Thoracic aorta (tissue), 2 donors: ENCODE measurements at places on chromosomes 6 and 20.

DNA sequence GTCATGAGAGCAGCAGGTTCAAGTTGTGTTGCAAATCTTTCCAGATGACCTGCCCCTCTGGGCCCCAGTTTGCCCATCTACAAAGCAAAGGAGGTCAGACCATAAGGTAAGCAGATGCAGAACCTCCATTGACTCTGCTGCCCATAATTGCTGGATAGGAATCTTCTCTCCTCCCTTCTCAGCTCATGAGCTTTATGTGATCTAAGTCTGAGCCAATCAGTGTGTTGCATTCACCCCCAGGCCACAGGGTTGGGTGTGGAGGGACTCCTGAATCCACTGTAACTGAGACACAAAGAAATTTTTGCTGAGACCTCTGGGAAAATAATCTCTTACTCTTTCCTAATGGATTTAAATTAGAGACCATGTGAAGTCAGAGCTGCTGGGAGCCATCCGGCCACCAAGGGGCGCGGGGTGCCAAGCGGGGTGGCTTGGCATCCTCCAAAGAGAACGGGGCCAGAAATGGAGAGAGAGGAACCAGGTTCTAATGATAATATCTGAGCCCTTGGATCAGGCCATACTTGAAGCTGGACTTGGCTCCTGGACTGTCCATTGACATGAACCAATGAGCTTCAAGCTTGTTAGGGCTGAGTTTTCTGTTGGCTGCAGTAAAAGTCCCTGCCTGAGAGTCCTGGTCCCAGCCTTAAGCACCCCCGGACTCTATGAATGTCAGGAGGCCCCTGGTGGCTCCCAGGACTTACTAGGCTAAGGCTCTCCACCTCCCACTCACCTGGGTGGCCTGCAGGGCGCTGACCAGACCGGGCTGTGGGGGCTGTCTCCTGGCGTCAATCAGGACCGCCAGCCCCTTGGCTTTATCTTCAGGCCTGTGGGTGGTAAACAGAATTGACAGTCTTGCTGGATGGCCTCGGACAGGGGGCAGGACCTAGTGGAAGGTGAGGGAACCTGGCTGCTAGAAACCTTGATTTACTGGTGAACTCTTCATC lies 32.8 kb downstream of the KIAA1755 start:
- no peak overlapping the region for H3K4me3 ChIP-seq
- no peak for DNase-seq
- no peak overlapping the region for H3K27ac ChIP-seq
- H3K36me3 ChIP-seq = peaks cover 24% of the 10 kb centered on the region
- H3K4me1 ChIP-seq = no peaks in the 10 kb centered on the region
- no peaks in the 10 kb centered on the region for H3K27me3 ChIP-seq

DNA sequence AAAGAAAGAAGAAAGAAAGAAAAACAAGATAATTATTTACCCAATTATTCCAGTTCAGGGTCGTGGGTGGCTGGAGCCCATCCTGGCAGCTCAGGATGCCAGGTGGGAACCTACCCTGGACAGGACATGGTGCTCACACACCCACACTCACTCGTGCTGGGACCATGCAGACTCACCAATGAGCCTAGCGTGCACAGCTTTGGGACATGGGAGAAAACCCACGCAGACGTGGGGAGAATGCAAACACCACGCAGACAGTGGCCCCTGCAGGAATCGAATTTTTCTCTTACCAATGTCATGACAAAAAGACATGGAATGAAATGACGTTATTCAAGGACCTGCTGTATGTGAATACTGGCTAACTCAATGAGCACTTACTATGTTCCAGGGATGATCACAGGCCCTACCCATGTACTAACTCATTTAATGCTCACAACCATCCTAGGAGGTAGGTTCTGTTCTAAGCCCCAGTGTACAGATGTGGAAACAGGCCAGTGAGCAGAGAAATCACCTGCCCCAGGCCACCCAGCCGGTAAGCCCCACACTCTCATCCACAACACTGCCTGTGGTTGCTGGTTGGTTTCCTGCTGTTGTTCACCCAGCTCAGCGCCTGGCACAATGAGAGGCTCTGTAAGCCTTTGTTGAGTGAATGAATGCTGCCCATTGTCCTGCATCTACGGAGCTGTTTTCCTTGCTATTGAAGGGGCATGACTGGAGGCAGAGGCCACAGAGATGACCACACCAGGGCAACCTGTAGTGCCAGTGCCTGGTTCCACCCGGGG lies 6.8 kb upstream of the PI16 start:
- H3K36me3 ChIP-seq = no peaks in the 10 kb centered on the region
- no peak overlapping the region for H3K4me3 ChIP-seq
- H3K27ac ChIP-seq = no peak overlapping the region

DNA sequence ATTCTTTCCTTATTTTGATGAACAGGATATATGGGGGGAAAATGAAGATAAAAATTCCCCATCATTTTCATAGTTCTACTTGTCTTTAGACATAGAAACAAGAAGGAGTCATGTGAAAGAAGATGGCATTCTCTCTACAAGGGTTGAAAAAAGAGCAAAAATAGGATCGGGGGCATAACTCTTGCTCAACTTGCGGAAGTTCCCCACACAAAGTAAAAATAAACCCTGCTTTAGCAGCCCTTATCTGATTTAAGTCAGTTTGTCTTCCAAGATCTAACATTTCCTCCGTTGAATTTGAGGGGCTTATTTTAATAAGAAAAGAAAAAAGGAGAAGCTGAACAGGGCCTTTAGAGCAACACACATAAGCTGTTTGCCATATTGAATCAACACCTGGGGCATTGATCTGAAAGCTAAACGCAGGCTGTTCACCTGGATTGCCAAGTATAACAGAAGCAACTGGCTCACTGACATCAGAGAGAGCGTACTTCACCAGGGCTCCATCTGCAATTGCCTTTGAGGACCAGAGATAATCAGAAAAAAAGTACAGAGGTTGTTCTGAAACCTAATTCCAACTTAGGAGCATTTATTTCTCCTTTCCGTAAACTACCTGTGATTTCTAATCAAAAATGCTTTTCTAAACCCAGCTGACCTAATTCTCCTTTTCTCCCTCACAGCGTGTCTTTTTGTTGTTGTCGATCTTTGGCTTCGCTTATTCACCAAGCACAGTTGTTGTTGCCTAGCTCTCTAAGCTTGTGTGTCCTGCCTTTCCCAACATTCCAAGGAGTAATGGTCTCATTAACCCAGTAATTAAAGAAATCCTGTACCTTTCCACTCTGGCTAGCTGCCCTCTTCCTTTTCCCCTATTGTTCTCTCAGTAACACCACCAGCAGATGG lies 568.0 kb downstream of the KIF16B start:
- no peaks in the 10 kb centered on the region for H3K4me1 ChIP-seq
- no peaks in the 10 kb centered on the region for H3K27me3 ChIP-seq
- no peaks in the 10 kb centered on the region for H3K36me3 ChIP-seq
- H3K4me3 ChIP-seq = no peak overlapping the region
- no peak for DNase-seq

DNA sequence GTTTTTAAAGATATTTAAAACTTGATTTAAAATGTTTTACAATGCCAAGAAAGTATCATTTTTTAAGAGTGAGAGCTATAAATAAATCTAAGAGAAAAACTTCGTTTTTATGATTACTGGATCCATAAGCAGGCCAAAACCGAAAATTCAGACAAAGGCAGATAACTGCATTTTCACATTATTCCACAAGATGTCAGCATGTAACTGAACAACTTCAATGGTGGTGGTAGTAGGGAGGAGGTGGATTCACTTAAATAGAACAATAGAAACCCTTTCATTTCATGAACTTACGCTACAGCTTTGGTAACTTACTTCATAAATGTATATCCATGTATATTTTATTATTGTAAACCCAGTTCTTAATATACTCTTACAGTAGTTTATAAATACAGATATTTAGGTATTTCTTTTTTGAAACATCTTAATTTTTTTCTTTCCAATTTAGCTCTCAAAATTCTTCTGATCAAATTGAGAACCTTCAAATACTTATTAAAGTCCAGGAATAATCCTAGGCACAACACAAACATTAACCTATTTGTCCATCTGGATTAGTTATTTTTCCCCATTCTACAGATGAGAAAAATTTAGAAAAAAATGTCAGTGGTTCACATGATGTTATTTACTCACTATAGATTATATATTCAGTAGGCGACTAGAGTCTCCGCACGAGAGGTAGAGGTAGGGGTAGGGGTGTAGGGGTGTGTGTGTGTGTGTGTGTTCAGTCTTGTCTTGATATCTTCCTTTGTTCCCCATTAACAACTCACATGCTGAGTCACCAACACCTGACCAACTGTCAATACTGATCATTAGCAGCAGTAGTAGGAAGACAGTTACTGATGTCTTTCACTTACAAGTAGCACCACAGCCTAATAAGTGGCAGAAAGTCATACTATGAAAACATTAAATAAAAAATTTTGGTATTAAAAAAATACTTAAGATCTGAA lies 111.5 kb downstream of the ARHGAP18 start:
- H3K4me3 ChIP-seq = no peak overlapping the region
- H3K4me1 ChIP-seq = no peaks in the 10 kb centered on the region
- no peak overlapping the region for H3K27ac ChIP-seq
- no peak for DNase-seq
- H3K27me3 ChIP-seq = no peaks in the 10 kb centered on the region

GRCh38 chr20:58691773-58692578 lies 624 bp upstream of the NPEPL1 start:
- no peaks in the 10 kb centered on the region for H3K27me3 ChIP-seq
- no peak for DNase-seq
- H3K27ac ChIP-seq = peak overlapping the region; percentile 82
- H3K4me1 ChIP-seq = peaks cover 48% of the 10 kb centered on the region

DNA sequence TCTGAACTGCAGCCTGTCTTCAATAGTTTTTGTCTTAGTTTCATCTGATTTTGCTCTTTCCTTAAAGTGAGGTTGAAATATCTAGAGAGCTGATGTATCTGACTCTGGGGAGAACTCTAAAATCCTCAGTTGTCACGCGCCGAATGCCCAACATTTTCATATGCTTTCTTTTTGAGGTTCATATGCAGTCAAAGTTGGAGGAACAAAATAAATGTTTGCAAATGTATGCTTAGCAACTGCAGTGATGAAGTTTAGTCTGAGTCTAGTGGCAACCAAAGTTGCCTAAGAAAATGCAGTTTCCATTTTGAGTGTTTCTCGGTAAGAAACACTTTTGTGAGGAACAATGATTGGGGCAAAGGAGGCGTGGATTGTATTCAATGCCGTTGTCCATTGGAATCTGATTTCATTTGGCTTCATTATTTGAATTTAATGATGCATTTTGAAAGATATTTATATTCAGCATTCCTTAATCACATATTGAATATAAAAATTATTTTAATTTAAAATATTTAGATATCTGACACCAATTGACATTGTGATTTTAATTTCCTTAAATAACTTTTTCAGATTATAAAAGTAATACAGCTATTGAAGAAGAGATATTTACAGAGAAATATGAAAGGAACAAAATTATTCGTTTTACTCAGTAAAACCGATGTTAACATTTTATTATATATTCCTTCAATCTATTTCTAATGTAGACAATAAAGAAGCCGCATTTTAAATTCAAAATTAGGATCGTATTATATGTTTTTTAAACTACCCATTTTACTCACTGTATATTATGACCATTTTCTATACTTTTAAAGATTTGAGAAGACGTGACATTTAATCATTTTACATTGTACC lies 122.0 kb downstream of the PLEKHG1 start:
- no peaks in the 10 kb centered on the region for H3K27me3 ChIP-seq
- no peaks in the 10 kb centered on the region for H3K4me1 ChIP-seq
- no peak overlapping the region for H3K4me3 ChIP-seq
- no peaks in the 10 kb centered on the region for H3K36me3 ChIP-seq

DNA sequence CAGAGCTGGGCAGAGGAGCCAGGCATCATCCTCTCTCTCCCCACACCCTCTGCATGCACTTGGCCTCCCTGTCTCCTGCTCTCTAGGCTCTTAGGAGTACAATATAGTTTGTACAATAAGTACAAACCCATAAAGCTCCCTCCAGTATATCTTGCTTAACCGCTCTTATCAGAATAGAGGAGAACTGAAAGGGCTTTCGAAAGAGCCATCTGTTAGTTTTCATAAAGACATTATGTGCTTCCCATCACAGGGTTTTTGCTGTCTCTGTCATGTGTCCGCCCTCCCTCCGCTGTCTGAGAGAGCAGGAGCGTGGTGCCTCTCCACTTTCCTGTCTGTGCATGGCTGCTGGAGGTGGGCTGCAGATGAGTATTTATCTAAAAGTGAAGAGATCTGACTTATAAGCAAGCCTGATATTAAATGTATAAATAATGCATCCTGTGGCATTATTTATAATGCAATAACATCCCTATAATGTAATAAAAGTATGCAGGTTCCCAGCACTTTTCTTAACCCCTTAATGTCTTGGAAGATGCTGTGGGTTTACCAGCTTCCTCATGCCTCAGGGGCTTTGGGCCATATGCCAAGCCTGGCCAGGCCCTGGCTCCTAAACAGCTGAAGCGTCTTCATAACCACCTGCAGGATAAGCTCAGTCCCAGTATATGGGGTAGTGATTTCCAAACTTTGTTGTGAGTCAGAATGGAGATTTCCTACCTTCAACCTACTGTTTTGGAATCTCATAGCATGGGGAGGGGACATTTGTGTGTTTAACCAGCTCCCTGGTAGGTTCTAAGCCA lies 297.1 kb downstream of the DHX35 start:
- H3K4me3 ChIP-seq = no peak overlapping the region
- no peaks in the 10 kb centered on the region for H3K36me3 ChIP-seq
- no peak overlapping the region for H3K27ac ChIP-seq

GRCh38 chr6:54286141-54286540 lies 22.1 kb upstream of the TINAG start:
- H3K36me3 ChIP-seq = no peaks in the 10 kb centered on the region
- H3K27me3 ChIP-seq = no peaks in the 10 kb centered on the region
- H3K4me1 ChIP-seq = no peaks in the 10 kb centered on the region
- no peak for DNase-seq

DNA sequence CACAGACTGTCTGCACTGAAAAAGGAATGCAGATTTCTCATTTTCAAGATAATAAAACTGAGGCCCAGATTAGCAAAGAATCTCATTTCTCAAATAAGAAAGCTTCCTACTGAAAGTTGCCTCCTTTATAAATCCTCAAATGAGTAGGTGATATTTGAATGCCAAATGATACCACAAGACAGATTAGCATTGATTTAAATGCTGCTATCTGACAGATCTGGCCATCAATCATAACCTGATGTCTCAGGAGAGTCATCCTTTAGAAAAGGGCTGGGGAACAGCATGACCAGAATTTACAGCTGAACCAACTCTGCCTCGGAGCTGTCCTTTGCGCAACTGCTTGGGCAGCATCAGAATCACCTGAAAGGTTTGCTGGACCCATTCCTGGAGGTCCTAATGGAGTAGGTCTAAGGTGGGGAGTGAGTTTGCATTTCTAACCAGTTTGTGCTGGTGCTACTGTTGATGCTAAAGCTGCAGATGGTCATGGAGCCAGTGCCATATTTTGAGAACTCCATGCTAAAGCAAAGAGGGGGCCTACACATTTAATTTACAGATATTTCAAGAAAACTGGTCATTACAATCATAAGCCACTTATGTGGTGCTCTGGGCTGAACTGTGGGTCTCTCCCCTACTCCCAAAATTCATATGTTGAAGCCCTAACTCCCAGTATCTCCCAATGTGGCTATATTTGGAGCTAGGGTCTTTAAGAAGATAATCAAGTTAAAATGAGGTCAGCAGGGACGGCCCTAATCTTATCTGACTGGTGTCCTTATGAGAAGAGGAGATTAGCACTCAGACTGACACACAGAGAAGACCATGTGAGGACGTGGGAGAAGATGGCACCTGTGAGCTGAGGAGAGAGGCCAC lies 295.5 kb upstream of the JARID2 start:
- no peak overlapping the region for H3K4me3 ChIP-seq
- no peaks in the 10 kb centered on the region for H3K36me3 ChIP-seq
- H3K4me1 ChIP-seq = no peaks in the 10 kb centered on the region
- no peak for DNase-seq
- H3K27me3 ChIP-seq = no peaks in the 10 kb centered on the region
